ENCODE measurements at places on chromosomes 2 and 18. TPM values are rescaled to one million over a fixed set of nuclear protein-coding genes. Genes with fewer than 3 reads are reported as not detected.

DNA sequence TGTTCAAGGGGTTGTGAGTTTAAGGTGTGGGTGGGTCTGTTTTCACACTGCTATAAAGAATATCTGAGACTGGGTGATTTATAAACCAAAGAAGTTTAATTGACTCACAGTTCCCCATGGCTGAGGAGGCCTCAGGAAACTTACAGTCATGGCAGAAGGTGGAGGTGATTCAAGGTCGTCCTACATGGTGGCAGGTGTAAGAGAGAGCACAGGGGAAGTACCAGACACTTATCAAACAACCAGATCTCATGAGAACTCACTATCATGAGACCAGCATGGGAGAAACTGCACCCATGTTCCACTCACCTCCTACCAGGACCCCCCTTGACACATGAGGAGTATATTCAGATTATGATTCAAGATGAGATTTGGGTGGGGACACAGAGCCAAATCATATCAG lies 38.0 kb downstream of the RHBDD1 start:
- DNase-seq: no peak

Gene ACOXL
- total RNA-seq: not detected

- peak; percentile 71 for DNase-seq
Measured at GRCh38 chr2:176554101-176555048, 285.1 kb downstream of the MTX2 start.

Gene MC5R
- total RNA-seq: not detected

DNA sequence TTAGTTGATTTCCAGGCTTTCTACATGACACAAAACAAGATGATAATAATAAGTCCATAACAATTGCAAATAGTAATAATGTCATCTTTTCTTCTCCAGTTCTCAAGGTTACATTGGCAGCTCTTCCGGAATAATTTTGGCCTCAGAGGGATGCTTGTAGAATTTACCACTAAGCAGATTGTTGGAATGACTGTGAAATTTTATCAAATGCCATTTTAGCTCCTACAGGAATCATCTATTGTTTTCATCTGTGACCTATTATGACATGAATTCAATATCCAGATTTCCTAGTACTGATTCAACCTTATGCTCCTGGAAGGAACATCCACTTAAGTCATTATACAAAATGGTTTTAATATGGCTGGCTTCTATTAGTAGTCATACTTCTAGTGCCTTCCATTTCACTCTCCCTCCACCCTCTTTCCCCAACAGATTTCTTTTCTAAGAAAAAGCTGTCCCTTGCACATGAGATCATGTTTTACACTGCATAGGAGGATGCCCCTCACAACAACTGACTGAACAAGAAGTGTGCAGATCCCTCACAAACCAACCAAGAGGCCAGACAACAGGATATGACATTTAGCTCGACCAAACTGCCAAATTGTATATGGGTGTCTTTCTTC lies 200.0 kb downstream of the DNER start:
- DNase-seq: no peak

Gene MPV17
- total RNA-seq: 286 TPM

GRCh38 chr2:99899882-99900281 lies 242.5 kb downstream of the AFF3 start:
- DNase-seq: no peak

DNA sequence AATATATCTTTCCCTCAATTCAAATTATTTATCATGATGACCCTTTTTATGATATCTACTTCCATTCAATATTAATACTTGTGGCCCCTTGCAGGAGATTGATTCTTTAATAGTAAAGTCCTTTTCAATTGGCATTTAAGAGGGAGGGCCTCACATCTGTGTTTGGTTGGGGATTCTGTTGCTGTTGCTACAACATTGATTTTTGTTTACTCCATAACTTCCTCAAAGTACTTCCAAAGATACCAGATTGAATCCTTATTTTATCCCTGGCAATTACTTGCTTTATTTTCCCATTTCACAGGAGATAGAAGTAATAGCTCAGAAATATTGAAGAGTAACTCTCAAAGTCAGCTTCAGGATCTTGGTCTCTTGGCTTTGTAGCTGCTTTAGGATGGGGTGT lies 32.8 kb downstream of the MEIS1 start:
- no peak for DNase-seq

DNA sequence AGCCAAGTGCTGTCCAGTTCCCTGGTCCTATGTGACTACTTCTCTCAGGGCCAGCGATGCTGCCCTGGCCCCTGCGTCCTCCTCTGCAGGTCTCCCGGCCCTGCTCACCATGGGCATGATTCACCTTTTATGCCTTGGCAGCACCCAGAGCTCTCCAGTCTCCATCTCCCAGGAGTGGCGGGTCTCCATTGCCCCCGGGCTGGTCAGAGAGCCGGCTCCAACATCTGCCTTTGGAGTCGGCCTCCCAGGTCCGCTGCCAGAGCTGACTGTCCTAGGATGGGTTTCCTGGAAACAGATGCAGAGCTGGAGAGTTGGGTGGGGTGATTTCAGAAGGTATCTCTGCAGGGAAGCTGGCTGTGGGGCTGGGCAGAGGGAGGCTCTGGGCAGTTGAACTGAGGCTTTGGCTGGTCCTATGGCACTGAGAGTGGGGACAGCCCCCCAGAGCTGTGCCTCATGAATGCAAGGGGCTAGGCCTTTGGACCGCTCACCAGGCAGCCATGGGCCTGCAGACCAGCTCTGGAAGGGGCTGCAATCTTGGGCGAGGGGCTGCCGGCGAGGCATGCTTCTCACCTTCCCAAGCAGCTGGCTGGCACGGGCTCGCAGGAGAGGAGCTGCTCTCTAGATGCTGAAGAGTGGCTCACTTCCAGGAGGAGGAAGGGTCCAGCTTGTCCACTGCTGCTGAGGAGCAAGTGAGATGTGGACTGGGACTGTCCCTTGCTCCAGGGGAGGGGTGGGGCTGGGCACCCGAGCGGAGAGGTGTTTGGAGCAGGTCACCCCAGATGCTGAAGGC lies 59.8 kb upstream of the HS6ST1 start:
- DNase-seq: no peak

DNA sequence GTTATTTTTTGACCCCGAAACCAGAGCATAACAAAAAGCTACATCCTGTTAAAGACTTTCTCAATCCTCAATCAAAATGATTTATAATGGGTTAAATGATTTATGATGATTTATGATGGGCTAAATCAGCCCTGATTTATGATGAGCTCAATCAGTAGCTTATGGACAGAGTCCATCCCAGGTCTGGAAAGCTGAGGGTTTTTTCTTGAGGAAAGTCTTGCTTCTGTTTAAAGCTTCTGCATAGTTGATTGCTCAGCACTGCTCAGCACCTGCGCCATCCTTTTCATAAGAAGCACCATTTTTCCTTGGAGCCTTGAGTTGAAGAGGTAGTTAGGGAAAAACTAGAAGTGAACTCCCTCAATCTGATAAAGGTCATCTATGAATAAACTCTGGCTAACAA lies 356.8 kb downstream of the CYRIA start:
- DNase-seq: no peak

Gene ZNF407
- 10.5 TPM for total RNA-seq

DNA sequence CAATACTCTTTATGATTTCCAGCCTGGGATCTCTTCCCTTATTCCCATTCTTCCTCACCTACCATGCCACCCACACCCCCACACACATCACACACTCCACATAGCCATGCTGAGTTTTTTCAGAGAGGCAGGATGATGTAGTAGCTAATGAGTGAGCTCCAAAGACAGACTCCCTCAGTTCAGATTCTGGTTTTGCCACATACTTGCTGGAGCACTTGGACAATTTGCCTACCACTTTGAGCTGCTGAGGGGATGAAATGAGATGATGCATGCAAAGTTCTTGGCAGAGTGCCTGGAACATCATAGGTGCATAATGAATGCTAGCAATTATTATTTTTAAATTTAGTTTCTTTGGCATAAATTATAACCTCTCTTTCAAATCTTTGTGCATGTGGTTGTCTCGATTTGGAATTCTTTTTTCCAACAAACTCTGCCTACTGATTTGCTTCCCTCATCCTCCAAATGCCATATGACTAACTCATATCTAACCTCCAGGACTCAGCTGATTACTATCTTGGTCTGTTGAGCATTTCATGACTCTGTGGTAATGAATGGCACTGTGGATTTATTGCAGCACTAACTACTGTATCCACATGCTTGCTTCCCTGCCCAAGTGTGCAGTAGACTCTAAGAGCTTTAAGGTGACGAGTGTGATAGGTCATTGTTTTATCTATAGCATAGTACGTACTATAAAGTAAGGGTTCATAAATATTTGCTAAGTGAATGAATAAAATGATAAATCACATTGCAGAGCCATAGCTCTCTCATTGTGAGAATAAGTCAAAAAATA lies 99.1 kb downstream of the TACR1 start:
- peak; percentile 39 for DNase-seq

GRCh38 chr2:85540133-85540648 lies 1.2 kb downstream of the MAT2A start:
- DNase-seq: peak; percentile 50

DNA sequence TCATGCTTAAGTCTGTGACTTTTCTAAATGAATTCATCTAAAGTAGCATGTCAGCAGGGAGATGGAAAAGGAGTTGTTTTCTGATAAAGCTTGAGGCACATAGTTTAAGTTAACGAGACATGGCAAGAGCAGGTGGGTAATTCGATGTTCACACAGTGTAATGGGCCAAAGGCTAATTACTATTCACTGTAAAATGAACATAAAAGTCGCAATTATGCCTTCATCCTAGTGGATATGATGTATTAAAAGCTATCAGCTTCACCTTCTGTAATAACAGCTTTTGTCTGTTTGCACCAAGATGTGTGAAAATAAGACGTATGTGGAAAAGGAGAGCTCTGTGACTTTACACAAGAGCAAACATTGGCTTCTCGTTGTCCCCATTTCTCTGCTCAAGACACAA lies 94.2 kb upstream of the CDH20 start:
- no peak for DNase-seq

DNA sequence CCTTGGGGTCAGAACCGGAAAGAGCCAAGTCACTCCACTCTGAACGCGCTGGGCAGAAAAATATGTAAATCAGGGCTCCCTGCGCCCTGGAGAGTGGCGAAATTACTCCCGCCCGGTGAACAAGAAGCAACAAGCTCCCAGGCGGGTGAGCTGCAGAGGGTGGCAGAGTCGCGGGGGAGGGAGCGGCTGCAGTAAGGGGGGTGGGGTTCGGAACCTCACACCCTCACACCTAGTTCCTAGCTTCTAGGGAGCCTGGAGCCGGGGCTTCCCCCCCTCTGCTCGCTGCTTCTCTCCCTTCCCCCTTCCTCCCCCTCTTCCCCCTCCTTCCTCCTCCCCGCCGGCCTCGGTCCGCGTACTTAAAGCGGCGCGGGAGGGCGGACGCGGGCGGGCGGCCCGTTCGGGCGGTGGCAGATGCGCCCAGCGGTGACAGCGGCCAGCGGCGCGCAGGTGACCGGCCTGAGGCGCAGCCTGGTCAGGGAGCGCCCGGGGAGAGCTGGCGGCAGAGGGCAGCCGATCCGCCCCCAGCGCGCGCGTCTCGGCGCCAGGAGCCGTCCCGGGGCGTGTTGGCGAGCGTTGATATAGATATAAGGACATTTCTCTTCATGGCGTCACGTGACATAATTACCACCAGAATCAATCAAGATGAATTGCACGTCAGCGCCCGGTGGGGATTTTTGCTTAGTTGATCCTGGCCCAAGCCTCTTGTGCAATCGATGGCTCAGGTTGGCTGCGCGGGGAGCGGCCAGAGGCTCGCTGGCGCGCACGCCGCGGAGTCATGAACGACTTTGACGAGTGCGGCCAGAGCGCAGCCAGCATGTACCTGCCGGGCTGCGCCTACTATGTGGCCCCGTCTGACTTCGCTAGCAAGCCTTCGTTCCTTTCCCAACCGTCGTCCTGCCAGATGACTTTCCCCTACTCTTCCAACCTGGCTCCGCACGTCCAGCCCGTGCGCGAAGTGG lies at the start of gene HOXD11:
Gene HOXD11 (plus strand): TSS at position 700 of the 959 bp plus-strand sequence. CDS start 76 bp downstream, at position 776.
- DNase-seq: no peak
